IgD-negative memory B cell (primary cell): ENCODE measurements at places on chromosomes 16 and 17. TPM values are rescaled to one million over a fixed set of nuclear protein-coding genes. Genes with fewer than 3 reads are reported as not detected.

OR3A3 gene
- polyA plus RNA-seq = not detected

SLC5A10 gene
- 0.79 TPM for polyA plus RNA-seq

TNFRSF17 gene
- 83.0 TPM for polyA plus RNA-seq

GNGT2 gene
- 10.3 TPM for polyA plus RNA-seq

TBC1D3K gene
- polyA plus RNA-seq = not detected
